ENCODE measurements at places on chromosomes 5 and 9. TPM values are rescaled to one million over a fixed set of nuclear protein-coding genes. Genes with fewer than 3 reads are reported as not detected.
A peak's percentile ranks its signal among the peaks of the same experiment; 100 is the strongest.

TOR1B gene
- polyA plus RNA-seq = 21.2 TPM

FOXD4L3 gene
- polyA plus RNA-seq = not detected

KIF24 gene
- 4.7 TPM for polyA plus RNA-seq

DNA sequence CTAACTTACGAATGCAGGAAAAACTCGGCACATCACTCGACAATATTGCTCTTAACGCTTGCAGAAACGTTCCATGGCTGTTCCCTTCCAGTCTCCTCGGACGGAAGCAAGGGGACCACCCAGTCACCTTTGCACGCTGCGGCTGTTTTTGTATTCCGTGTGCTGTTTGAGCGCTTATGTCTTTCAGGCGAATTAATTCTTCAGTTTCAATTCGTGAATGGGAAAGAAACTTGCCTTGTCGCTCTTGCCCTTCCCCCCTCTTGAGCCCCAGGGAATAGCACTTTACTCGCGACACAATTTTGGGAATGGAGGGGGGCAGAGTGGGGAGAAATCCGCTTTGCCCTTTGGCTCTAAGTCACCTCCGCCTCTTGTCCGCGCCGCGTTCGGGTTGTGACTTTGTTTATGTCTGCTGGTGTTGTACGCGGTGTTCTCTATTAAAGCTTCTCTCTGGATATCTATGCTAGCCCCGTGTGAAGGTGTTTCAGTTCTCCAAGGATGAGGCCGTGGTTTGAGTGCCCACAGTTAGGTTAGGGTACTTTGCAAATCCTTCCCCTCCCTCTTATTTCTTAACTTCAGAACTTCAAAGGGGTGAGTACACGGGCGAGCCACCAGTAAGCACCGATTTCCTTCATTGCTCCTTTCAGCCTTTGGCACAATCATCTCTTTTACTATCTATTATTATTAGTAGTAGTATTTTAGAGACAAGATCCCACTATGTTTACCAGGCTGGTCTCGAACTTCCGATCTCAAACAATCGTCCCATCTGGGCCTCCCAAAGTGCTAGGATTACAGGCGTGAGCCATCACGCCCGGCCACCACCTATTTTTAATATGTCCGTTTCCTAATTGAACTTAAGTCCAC lies 2.7 kb downstream of the FOXB2 start:
- DNase-seq = no peak

DNA sequence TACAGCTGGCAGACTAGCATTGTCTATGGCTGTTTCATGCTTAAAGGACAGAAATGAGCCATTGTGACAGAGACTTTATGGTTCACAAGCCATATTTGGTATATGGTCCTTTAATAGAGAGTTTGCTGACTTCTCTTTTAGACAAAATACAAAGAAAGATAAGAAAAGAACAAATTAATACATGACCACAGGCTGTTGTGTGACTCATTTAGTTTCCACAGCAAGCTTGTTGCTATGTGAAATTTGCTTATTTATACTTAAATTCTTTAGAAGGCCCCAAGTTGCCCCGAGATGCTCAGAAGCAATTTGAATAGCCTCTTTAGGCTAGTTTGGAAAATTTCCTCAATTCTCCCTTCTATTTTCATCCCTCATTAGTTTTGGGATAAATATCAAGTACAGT lies 315.3 kb upstream of the RPS23 start:
- DNase-seq = no peak

PITX1 gene
- polyA plus RNA-seq = not detected

DNA sequence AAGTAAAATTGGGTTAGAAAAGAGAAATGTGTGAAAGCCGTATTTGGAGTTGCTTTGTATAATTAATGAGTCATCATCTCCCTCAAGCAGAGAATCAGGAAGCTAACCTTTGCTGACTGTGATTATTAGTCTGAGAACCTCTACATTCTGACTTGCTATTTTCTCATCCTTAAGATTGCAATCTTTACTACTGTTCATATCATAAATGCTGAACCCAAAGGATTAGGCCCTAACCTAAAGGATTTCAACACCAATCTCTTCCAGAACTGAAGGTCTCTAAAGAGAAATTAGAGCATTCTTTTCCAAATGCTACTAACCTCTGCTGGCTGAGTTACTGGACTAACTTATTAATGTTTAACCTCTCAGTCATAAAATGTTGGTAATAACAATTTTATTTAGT lies 538.1 kb upstream of the MEF2C start:
- no peak for DNase-seq

GRCh38 chr9:81855538-81855937 lies 72.7 kb upstream of the SPATA31D4 start:
- DNase-seq = no peak

GOLM1 gene
- polyA plus RNA-seq = 115 TPM

DNA sequence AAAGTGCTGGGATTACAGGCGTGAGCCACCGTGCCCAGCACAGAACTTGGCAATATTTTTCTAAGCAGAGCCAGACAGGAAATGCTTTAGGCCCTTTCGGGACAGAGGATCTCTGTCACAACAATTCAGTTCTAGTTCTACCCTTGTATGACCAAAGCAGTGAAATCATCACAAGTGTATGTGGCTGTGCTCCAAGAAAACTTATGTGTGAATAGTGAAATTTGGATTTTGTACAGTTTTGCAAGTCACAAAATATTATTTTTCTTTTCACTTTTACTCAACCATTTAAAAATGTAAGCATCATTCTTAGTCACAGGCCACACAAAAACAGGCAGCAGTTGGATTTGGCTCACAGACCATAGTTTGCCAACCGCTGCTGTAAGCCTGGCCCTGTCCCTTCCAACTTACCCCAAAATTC lies 20.4 kb upstream of the PRUNE2 start:
- no peak for DNase-seq

SHC3 gene
- polyA plus RNA-seq = 15.7 TPM

DNA sequence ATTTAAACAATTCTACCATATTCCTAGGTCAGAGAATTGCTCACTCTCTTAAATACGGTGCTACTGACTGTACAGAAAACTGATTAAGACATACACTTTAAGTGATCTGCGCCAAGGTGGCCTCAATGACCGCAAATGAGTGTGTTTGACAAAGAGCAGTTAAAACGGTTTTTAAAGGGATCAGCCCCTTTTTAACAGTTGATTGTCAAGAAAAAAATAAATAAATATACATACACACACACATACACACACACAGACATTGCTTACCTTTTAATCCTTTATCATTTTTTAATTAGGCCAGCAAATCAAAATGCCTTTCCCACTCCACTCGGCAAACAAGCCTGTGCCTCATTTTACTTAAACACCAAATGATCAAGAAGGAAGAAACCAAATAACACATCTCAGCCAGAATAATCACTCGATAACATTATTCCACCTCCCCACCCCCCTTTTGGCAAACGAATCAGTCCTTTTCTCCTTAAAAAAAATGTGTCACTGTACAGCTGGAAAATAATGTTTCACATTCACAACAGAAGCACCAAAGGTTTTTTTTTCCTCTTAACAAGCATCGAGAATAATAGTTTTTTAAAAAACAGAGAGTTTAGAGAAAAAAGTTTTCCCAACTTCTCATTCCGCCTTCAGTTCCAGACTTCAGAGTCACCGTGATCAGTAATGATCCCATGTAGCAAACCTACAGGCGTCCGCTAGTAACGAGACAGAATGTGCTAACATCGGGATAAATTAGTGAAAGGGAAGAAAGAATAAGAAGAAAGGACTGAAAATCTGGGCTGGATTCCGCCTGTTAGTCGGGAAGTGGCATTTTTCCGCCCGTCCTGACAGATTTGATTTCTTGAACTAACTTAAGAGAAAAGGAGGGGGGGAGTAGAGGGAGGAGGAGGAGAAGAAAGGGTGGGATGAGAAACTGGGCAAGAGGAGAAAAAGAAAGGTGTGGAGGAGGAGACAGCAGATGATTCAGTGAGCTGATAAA lies at the start of gene ZNF608:
Gene ZNF608 (minus strand): TSS at position 712 of the 988 bp plus-strand sequence. CDS start 1,650 bp downstream, outside the sequence.
- DNase-seq = peak; percentile 76

- no peak for DNase-seq
These were observed 309.2 kb upstream of the EFNA5 start for GRCh38 chr5:107979900-107980299.

DNA sequence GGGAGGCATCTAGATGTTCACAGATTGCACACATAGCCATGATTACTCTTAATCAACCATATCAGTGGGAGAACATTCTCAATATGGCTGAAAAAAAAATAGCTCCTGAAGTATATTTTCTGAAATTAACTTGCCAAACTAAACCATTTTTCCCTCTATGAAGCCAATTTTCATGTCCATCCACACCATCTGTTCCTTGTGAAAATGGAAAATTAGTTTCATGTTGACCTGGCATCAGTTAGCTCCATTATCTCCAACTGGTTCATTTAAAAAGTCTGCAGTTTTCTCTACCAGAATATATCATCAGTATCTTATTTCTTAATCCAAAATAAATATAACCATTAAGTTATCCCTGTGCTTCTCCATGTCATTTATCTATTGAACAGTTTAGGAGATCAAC lies 138.8 kb upstream of the CDH10 start:
- DNase-seq = no peak

- DNase-seq = no peak
These were observed 4.5 kb downstream of the UBE2D2 start for GRCh38 chr5:139565411-139566305.

HTR1A gene
- polyA plus RNA-seq = not detected

ADAMTSL1 gene
- 26.3 TPM for polyA plus RNA-seq

DNA sequence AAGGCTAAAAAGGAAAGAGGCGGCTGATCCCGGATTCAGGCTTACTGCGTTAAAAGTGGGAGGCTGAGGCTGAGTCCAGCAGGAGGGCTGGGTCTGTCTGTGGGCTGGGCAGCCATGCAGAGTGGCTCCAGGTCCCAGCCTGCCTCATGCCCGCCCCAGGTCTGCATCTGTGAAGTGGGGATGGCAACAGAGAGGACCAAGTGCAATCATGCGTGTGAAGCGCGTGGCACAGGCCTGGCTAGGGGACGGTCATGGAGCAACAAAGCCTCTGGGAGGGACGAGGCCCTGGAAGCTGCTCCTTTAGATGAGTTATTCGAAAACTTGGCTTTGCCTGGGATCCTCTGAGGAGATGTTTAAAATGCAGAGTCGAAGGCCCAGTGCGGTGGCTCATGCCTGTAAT lies 30.4 kb upstream of the BARHL1 start:
- DNase-seq = peak; percentile 57

SLC36A3 gene
- not detected for polyA plus RNA-seq

MLANA gene
- 1.3 TPM for polyA plus RNA-seq

- DNase-seq = no peak
These were observed 66.0 kb downstream of the RASEF start for GRCh38 chr9:82996941-82997340.

DNA sequence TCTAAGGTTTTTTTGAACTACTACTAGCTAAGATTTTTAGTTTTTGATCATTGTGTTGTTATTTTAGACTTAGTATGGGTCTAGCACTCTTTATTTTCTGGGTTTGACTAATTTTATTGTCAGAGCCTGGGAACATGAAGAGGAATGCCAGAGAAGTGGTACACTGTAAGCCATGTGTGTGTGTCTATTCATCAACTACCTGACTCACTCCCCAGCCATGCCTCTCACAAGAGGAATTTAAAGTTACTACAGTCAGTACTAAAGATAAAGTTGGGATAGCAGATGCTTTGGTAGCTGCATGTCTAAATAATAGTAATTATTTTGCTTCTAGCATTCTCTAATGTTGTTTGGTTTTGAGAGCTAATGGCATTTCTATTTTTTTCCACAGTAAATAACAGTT lies 264.8 kb downstream of the CSNK1G3 start:
- no peak for DNase-seq

- DNase-seq = no peak
These were observed 73.6 kb downstream of the MAST4 start for GRCh38 chr5:66669862-66670195.

DNA sequence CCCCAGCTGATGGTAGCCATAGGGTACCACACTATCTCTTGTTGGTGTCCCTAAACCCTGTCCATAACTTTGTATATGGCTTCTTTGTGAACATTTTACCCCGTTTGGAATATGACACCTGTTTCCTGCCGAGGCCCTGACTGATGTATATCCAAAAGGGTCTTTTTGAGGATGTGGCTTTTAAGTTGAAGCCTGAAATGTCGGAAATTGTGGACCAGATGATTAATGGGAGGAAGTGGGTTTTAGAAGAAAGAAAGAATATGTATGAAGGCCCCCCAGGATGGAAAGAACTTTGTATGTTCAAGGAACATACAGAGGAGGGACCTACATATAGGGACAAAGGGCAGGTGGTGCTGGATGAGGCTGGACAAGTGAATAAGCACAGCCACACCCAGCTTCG lies 16.7 kb upstream of the TNFSF8 start:
- no peak for DNase-seq

GRCh38 chr9:114909661-114910060 lies 20.7 kb downstream of the TNFSF8 start:
- no peak for DNase-seq

All from left lung (tissue), 14 donors.